ENCODE measurements at places on chromosomes 11 and 22. TPM values are rescaled to one million over a fixed set of nuclear protein-coding genes. Genes with fewer than 3 reads are reported as not detected.

DNA sequence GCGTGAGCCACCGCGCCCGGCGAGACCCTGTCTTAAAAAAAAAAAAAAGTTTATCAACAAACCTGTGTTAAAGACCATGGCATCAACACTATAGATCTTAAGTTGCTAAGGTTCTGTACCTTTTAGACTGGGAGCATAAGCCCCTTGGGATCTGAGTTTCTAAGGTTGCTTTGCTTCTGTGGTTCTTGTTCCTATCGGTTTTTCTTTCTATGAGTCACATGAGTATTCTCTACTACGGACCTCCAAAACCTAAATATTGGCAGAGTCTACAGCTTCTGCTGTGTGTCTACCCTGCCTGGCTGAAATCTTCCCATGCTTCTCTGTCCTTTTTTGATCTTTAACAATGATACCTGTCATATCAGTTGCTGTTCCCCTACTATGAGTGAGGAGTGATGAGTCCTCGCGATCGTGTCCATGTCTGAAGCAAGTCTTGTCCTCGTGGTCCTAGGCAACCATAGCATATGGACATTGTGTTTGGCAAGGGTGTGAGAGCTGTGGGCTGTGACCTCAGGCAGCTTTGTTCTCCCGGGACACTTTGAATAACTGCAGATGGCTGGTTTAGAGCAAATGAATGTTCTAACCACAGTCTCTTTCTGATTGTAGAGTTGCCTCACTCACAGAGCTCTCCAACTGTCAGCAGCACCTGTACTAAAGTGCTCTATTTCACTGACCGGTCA lies 9.0 kb upstream of the DLAT start:
- no peak overlapping the region for H3K4me3 ChIP-seq
- H3K27me3 ChIP-seq: no peaks in the 10 kb centered on the region
- peaks cover 20% of the 10 kb centered on the region for H3K36me3 ChIP-seq
- peak overlapping the region; percentile 95 for H3K27ac ChIP-seq
- H3K4me1 ChIP-seq: peaks cover 63% of the 10 kb centered on the region
- DNase-seq: peak; percentile 69

DNA sequence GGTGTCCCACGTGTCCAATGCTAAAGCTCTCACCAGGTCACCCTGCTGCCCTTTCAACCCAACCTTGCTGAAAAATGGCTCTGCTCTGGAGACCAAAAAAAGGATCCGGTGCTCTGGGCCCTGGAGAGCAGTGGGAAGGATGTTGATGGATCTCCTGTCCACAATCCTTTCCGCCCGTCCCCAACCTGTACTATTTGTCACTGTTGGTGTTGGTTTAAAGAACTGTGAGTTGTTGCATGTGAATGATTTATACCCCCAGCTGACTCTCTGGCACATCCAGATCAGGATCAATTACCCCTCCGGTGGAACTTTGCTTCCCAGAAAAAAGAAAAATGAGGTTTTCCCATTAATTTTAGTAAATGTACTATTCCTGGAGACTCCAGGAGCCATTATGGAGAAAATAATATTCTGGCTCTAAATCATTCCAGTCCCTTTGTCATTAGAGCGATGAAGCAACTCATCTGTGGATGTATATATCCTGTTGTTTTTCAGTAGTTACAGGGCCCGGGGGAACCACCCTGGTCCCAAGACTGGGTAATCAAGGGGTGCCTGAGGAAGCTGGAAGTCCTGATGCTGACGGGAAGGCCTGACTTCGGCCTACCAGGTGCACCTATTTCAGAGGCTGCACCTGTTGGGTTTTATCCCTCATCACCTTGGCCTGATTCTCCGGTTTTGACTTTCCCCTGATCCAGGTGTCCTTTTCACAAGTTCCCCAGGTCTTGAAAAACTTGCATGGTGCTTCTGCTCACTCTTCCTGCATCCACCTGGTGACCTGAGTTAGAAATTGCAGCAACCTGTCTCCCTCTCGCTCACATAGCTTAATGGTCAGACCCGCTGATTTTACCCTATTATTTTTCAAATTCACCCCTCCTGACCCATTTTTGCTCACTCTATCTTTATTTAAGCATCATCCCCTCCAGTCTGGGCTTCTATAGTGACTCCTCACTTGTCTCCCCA lies 209.2 kb upstream of the SEZ6L start:
- peaks cover 55% of the 10 kb centered on the region for H3K36me3 ChIP-seq
- H3K27me3 ChIP-seq: no peaks in the 10 kb centered on the region
- no peak overlapping the region for H3K27ac ChIP-seq
- DNase-seq: no peak
- no peak overlapping the region for H3K4me3 ChIP-seq

GRCh38 chr22:24973872-24974271 lies 21.4 kb downstream of the KIAA1671 start:
- no peak overlapping the region for H3K4me3 ChIP-seq
- H3K27ac ChIP-seq: peak overlapping the region; percentile 57
- H3K27me3 ChIP-seq: no peaks in the 10 kb centered on the region
- H3K4me1 ChIP-seq: peaks cover 46% of the 10 kb centered on the region
- no peaks in the 10 kb centered on the region for H3K36me3 ChIP-seq
- DNase-seq: no peak

DNA sequence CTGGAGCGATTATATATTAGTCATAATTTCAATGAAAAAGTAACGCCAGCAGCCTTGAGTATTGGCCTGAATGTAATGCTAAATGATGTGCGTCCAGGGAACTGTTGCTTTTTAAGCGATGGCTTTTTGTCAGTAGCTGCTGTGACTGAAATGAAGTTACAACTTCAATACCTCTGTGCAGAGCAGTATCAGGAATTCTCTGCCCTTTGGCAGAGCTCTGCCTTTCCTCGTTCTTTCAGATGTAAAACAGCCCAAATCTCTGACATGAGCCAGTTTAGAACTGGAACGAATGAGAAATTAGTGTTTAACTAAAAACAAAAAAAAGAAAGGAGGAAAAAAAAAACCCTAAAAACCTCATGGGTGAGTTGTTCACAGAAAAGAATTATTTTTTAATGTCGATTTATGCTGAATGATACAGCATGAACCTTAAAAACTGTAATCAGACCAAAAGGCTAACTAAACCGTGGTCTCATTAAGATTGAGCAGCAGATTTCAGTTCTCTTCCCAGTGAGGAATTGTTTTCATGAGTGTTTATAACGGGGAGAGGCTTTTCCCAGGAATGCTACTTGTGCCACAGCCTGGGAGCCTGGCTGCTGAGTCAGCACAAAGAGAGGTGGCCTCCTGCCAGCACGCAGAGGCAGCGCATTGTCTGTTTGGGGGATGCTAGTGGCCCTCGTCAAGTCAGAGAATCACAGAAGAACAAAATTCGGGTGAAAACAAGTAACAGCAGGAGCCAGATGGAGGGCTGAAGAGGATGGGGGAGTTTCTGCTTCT lies 146.2 kb upstream of the RASSF10 start:
- H3K27me3 ChIP-seq: no peaks in the 10 kb centered on the region
- H3K36me3 ChIP-seq: no peaks in the 10 kb centered on the region
- peaks cover 44% of the 10 kb centered on the region for H3K4me1 ChIP-seq
- no peak overlapping the region for H3K4me3 ChIP-seq
- peak; percentile 93 for DNase-seq

DNA sequence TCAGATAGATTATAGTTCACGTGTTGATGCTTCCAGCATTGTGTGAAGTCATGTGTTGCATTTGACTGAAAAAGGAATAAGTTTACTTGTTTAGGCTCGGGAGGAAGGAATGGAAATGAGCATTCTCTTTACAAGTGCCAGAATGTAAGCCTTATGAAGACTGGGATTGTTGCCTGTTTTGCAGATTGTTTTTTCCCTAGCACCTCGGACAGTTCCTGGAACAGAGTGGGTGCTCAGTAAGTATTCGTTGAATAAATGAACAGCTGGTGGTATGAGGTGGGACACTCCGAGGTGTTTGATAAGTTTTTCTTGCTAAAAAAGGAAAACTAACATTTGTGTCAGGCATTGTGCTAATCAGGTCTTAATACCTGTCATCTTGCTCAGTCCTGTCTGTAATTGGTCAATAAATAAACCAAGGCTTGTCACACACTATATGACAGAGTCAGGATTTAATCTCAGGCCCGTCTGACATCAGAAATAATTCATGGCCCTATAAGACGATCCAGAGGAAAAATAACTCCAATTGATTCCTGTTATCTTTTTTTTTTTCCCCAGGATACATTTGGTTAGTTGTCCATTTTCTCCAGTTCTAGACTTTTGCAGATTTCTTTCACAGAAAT lies 304.7 kb downstream of the NELL1 start:
- no peak for DNase-seq
- no peaks in the 10 kb centered on the region for H3K4me1 ChIP-seq
- no peaks in the 10 kb centered on the region for H3K27me3 ChIP-seq

- H3K36me3 ChIP-seq: peaks cover 11% of the 10 kb centered on the region
- H3K27ac ChIP-seq: no peak overlapping the region
- no peaks in the 10 kb centered on the region for H3K4me1 ChIP-seq
- peak; percentile 72 for DNase-seq
- no peaks in the 10 kb centered on the region for H3K27me3 ChIP-seq
These were observed 39.0 kb upstream of the GDPD4 start for GRCh38 chr11:77340501-77340900.

- peaks cover 2% of the 10 kb centered on the region for H3K27me3 ChIP-seq
- H3K27ac ChIP-seq: no peak overlapping the region
- H3K4me1 ChIP-seq: no peaks in the 10 kb centered on the region
- no peak for DNase-seq
These were observed 5.8 kb upstream of the SLC43A3 start for GRCh38 chr11:57432714-57433163.

GRCh38 chr11:10808235-10808552 lies 532 bp downstream of the EIF4G2 start:
- peaks cover 40% of the 10 kb centered on the region for H3K36me3 ChIP-seq
- H3K4me1 ChIP-seq: peaks cover 12% of the 10 kb centered on the region
- no peak for DNase-seq
- no peaks in the 10 kb centered on the region for H3K27me3 ChIP-seq
- peak overlapping the region; percentile 99 for H3K27ac ChIP-seq

DNA sequence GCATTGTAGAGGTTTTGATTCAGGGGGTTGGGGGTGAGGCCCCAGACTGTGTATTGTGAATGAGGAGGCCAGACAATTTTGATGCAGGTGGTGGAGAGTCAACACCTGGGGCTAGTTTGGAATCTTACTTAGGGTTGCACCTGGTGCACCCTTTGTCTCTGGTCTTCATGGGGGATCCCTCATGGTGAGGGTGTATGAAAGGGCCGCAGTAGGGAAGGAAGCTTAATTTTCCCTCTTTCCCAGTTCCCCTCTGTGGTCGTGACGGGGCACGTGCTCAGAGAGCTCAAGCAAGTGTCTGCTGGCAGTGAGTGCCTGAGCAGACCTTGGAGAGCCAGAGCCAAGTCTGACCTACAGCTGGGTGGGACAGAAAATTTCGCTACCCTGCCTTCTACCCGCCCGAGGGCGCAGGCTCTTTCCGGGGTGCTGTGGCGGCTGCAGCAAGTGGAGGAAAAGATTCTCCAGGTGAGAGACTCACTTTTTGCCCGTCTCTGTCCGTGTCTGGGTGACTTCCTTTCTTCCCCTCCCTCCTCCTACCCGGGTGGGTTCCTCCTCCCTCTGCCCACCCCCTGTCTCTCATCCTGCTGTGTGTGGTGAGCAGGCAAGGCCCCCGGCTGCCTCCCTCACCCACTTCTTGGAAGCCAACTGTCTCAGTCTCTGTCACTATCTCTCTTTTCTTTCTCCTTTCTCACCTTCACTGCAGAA lies 131.7 kb downstream of the MICAL2 start:
- H3K27ac ChIP-seq: no peak overlapping the region
- H3K36me3 ChIP-seq: peaks cover 73% of the 10 kb centered on the region
- H3K4me1 ChIP-seq: peaks cover 18% of the 10 kb centered on the region
- no peak for DNase-seq
- H3K4me3 ChIP-seq: no peak overlapping the region

DNA sequence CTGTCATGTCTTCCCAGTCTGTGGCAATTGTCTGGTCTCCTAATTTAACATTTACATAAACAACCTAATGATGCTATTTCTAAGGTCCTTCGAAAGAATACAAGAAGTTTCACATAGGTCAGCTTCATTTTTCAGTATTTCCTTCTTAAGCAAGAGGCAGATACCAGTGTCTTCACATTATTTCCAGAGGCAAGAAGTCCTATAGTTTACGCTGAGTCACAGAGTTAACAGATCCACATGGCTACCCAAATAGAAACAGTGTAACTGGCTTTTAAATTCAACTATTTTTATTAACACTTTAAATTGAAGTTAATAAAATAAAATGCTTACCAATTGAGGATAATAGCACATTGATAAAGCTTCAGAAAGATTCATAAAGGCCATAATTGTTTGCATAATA lies 10.9 kb downstream of the PRRG4 start:
- H3K4me1 ChIP-seq: no peaks in the 10 kb centered on the region
- no peak overlapping the region for H3K4me3 ChIP-seq
- no peak for DNase-seq
- no peaks in the 10 kb centered on the region for H3K27me3 ChIP-seq

DNA sequence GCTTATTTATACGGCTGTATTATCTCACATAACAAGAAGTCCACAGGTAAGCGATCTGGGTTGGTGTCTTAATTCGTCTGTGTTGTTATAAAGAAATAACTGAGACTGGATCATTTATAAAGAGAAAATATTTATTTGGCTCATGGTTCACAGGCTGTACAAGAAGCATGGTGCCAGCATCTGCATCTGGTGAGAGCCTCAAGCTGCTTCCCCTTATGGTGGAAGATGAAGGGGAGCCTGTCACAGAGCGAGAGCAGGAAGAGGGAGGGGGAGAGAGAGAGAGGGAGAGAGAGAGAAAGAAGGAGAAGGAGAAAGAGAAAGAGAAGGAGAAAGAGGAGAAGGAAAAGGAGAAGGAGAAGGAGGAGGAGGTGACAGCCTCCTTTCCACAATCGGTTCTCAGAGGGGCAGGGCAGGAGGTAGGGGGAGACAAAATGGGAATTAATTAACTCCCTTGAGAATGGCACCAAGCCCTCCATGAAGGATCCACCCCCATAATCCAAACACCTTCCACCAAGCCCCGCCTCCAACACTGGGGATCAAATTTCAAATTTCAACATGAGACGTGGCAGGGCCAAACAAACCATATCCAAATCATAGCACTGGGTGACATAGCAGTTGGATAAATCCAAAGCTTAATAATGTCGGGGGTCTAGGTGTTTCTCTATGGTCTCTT lies 15.0 kb upstream of the TRIM44 start:
- no peaks in the 10 kb centered on the region for H3K4me1 ChIP-seq
- peaks cover 7% of the 10 kb centered on the region for H3K27me3 ChIP-seq
- H3K27ac ChIP-seq: no peak overlapping the region

- H3K27me3 ChIP-seq: no peaks in the 10 kb centered on the region
- no peak overlapping the region for H3K27ac ChIP-seq
- no peak overlapping the region for H3K4me3 ChIP-seq
- no peaks in the 10 kb centered on the region for H3K36me3 ChIP-seq
- peaks cover 10% of the 10 kb centered on the region for H3K4me1 ChIP-seq
These were observed 5.5 kb downstream of the C11orf91 start for GRCh38 chr11:33695051-33695566.

- no peak overlapping the region for H3K27ac ChIP-seq
- no peaks in the 10 kb centered on the region for H3K36me3 ChIP-seq
- H3K27me3 ChIP-seq: no peaks in the 10 kb centered on the region
- H3K4me1 ChIP-seq: no peaks in the 10 kb centered on the region
These were observed 4.3 kb upstream of the RRM1 start for GRCh38 chr11:4090258-4090657.

GRCh38 chr11:12854829-12855228 lies 154.3 kb upstream of the RASSF10 start:
- no peak for DNase-seq
- H3K27ac ChIP-seq: no peak overlapping the region
- no peaks in the 10 kb centered on the region for H3K27me3 ChIP-seq
- H3K36me3 ChIP-seq: no peaks in the 10 kb centered on the region
- peaks cover 26% of the 10 kb centered on the region for H3K4me1 ChIP-seq
- no peak overlapping the region for H3K4me3 ChIP-seq

Gene MOGAT2
- 0.21 TPM for total RNA-seq

Gene MB
- 952 TPM for total RNA-seq

Gene APOL3
- total RNA-seq: not detected

Gene RIMBP3C
- 3.2 TPM for total RNA-seq

Gene CENPM
- 26.7 TPM for total RNA-seq

Gene CASP5
- not detected for total RNA-seq

Gene HIC2
- total RNA-seq: 34.5 TPM

Gene SUN2
- total RNA-seq: 105 TPM
